OCI-M1 (cell line): ENCODE measurements at places on chromosomes 7 and 10.

GRCh38 chr10:132306864-132307751 is 642 bp downstream of the STK32C start:
- DNase-seq: no peak

DNA sequence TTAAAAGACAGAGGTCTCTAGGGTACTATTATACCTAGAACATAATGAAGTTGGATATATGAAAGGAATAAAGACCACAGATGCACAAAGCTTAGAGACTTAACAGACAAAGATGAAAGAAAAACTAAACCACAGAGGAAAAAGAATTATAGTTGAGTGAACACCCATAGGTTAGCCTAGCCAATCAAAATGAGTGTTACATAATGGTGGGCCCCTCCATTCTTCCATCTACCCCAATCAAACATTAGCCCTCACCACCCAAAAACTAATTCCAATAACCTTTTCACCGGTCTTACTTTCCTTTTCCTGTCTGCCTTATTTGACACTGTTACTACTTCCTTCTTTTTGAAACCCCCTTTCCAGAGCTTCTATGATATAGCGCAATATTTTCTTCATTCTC is 130.1 kb downstream of the ELMO1 start:
- DNase-seq: no peak

DNA sequence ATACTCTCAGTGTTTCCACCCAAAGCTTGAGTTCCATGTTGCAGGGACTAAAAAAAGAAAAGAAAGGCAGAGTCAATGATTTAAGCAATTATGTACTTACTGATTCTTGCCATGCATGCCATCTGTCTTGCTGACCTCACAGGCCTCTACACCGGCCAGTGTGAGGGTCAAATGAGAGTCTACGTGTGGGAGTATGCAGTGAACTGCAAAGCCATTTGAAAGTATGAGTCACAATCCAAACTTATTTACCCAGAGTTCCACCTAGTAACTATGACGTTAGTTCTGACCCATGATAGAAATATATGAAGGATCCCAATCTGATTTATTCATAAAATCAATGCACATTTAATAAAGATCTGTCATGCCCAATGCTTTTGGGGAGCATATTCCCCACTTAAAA is 26.5 kb downstream of the PDE1C start:
- no peak for DNase-seq

GRCh38 chr7:99001482-99002147 is 123.3 kb downstream of the TRRAP start:
- no peak for DNase-seq

DNA sequence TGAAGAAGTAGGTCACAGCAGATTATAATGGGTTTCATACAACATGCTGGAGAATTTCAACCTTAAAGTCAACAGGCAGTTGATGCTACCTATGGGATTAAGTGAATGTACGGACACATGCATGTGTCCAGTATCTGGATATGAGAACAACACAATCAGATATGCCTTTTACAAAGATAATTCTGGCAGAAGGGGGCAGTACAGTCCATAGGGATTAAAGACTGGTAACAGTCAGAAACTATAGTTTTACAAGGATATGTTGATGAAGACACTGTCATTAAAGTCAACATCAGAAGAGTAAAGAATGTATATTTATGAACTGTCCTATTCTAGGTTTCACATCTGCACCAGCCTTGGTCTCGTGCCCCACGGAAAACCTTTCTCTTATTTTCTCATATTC is 41.5 kb downstream of the ANKMY2 start:
- DNase-seq: peak; percentile 6

- DNase-seq: no peak
Measured at GRCh38 chr7:12291870-12292269, 80.8 kb downstream of the TMEM106B start.

DNA sequence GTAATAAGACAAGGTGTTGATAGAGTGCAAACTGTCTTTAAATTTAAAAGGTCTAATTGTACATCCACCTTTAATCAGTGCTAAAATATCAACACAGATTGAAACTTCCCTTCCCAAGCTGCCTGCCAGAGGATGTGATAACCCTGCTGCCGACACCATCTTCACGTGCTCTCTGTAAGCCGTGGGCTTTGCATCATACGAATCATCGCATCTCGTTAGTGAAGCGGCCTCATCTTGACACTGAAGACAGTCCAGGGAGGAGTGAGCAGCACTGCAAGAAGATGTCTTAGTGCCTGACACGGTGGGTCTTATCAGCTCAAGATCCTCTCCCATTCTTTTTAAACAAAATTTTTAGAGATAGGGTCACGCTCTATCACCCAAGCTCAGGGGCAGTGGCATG is 518.8 kb downstream of the PTPRN2 start:
- no peak for DNase-seq

- no peak for DNase-seq
Measured at GRCh38 chr10:44185315-44185666, 199.6 kb downstream of the CXCL12 start.

GRCh38 chr7:114269714-114270113 is 144.9 kb upstream of the FOXP2 start:
- no peak for DNase-seq

GRCh38 chr10:22581461-22581860 is 132.9 kb downstream of the PIP4K2A start:
- no peak for DNase-seq

DNA sequence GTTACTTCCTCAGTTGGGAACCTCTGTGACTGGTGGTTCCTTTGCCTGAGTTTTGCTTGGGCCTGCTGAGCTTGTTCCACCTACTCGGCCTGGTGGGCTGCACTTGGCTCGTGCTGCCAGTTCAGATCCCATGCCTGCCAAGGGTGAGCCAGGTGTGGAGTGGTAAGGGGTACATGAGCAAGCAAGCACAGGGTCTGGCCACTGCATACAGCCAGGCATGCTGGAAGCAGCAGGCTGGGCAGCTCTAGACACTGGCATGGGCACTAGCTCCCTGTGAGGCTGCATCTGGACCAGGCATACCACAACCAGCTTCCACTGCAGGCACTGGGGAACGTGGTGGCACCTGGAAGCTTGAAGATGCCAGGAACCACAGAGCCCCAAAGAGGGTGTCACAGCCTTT is 624.0 kb downstream of the LRMDA start:
- DNase-seq: no peak

GRCh38 chr10:23517155-23517554 is 78.3 kb downstream of the OTUD1 start:
- DNase-seq: no peak

DNA sequence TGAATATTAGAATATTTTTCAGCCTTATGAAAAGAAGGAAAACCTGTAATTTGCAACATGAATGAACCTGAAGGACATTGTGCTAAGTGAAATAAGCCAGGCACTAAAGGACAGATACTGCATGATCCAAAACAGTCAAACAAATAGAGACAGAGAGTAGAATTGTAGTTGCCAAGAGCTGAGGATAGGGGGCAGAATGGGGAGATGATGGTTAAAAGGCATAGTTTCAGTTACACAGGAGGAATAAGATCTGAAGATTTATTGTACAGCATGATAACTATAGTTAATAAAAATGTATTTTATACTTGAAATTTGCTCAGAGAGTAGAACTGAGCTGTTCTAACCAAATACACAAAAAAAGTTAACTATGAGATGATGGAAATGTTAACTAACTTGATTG is 149.0 kb upstream of the TMEM106B start:
- DNase-seq: peak; percentile 54

DNA sequence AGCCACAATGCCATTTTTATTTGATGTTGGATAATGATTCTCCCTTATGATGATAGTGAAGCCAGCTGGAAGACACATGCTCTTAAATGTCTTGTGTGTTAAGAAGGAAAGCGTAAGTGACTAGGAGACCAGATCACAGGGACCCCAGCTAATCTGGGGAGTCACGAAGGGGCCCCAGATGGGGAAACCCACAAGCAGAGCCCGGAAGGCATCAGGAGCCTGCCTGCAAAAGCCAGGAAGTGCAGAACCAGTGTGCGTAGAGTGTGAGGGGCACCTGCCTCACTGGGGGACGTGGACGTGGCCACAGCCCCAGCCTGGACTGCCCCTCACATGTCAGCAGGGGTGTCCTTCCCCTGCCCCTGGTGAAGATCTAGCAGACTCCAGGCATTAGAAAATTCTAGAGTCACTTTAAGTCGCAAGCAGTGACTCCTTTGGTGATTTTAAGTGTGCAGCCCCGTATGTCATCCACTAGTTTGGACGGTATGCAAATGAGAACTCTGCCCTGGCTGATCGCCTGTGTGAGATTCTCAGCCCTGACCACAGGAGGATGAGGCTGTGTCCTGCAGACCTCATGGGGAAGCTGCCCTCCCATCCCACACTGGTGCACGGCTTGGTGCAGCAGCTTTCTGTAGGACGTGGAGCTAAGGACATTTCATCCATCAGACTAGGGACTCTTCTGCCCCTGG is 243.0 kb downstream of the WDR37 start:
- DNase-seq: no peak

DNA sequence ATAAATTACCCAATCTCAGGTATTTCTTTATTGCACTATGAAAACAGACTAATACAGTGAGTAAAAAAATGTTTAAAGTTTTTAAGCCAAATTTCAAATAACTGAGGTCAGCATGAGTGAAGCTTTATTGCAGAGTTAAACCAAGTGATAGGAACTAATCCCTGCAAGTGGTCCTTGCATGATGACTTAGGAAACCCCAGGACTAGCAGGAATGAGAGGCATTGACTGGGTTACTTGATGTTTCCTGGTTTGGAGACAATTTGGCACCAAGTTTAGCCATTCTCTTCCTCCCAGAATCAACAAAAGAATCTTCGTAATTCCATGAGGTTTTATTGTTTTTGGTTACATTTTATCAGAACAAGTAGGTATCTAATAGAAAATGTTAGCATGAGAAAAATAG is 194.2 kb downstream of the BICC1 start:
- DNase-seq: no peak

GRCh38 chr10:30182191-30183054 is 123.0 kb upstream of the JCAD start:
- DNase-seq: no peak

DNA sequence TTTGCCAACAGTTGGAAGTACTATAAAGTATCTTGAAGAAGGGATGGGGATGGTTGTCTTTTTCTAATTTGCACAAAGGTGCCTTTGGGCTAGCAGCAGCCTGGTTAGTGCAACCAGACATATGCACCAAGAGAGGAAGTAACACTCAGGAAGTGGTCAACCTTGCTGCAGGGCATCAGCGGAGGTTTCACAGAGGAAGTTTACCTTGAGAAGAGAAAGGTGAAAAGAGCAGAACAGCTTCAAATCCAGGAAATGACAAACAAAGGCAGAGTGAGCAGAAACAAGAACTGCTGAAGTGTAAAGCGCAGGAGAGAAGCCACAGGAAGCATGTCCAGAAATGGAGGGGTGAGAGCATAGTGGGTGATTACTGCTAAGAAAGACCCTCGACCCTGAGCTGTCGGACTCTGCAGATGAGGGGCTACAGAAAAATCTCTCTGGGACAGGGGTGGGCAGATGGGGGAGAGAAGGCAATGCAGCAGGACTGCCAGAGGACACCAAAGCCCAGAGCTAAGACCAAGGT is 66.9 kb downstream of the STK17A start:
- no peak for DNase-seq

DNA sequence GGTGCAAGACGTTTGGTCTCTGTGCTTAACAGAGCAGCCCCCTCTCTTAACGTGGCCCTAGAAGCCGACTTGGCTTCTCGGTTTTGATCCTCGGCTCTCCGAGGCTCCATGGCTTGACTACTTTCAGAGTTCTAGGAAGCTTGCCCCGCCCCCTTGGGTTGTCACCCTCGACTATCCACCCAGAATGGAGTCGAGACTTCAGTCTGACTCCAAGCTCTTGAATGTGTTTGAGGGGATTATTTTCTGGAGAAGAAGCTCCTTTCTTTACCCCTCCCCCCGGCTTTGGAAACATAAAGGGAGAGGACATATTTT is 448 bp downstream of the SEC24C start:
- peak; percentile 87 for DNase-seq
